Activated T-helper 2 cell treated with anti-CD3 and anti-CD28 coated beads, Interferon-gamma antibody, Interleukin-2, Interleukin-4, amounts not matched to agents 10 μg/mL and 5 μg/mL and 100 μg/mL, durations not matched to agents 14 hours and 24 hours and 36 hours (primary cell): ENCODE measurements at places on chromosomes 1 and 21.
A peak's percentile ranks its signal among the peaks of the same experiment; 100 is the strongest.

DNA sequence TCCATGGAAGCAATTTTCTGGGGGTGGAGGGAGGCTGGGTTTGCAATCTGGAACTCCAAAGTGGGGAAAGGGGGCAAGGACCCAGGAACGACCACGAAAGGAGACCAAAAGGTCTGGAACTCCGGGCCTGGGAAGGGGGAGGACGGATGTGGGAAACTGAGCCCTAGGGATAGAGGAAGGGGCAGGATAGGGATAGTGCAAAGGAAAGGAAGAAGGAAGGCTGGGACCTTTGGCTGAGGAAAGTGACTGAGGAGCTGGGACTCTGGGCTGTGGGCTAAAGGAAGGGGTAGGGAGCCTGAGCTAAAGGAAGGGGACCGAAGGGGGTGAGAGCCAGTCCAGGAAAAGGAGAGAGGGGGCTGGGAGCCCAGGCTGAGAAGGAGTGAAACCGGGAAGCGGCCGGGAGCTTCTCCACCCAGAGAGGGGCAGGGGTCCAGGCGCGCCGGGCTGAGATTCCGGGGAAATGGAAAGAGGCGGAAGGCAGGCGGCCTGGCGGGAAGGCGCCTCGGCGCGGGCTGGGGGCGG is 395 bp downstream of the SLC9A1 start:
- H3K4me1 ChIP-seq = peaks cover 45% of the 10 kb centered on the region
- H3K4me3 ChIP-seq = peak overlapping the region; percentile 95
- peaks cover 3% of the 10 kb centered on the region for H3K36me3 ChIP-seq
- H3K27me3 ChIP-seq = no peaks in the 10 kb centered on the region

GRCh38 chr21:27077501-27077900 is 110.6 kb upstream of the ADAMTS5 start:
- no peak for DNase-seq
- H3K27ac ChIP-seq = no peak overlapping the region
- no peaks in the 10 kb centered on the region for H3K4me1 ChIP-seq
- no peak overlapping the region for H3K4me3 ChIP-seq
- H3K27me3 ChIP-seq = no peaks in the 10 kb centered on the region

GRCh38 chr1:167229719-167230385 is 9.2 kb downstream of the POU2F1 start:
- H3K36me3 ChIP-seq = peaks cover 3% of the 10 kb centered on the region
- H3K27ac ChIP-seq = no peak overlapping the region
- H3K4me3 ChIP-seq = no peak overlapping the region
- no peak for DNase-seq
- H3K27me3 ChIP-seq = no peaks in the 10 kb centered on the region

DNA sequence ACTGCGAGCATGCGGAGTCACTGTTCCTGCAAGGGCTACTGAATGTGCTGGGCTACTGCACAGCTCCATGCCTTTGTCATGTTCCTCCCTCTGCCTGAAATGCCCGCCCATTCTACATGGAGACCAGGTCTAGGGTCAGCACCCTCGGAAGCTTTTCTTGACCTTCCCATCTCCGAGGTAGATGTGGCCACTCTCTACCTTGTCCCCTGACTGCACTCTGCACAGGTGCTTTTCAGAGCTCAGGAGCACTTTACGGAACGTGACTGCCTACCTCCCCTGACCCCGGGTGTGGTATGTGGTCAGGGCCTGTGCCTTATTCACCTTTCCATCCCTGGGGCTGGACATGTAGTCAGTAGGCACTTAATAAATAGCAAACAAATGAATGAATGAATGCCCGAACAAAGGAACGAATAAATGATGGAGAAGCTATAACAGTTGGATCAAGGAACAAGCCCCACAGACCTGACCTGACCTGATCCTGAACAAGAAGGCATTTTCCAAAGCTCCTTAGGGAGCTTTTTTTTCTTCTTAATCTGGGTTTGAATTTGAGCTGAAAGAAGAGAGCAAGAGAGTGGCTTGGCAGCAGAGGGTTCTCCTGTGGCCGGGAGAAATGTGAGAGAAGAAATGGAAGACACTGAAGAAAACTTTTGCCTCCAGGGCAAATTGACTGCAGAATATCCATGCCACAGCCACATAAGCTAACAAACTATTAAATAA is 7.9 kb downstream of the RD3 start:
- H3K27me3 ChIP-seq = peaks cover 24% of the 10 kb centered on the region
- H3K4me1 ChIP-seq = peaks cover 7% of the 10 kb centered on the region
- no peak for DNase-seq
- H3K4me3 ChIP-seq = no peak overlapping the region
- H3K27ac ChIP-seq = no peak overlapping the region

DNA sequence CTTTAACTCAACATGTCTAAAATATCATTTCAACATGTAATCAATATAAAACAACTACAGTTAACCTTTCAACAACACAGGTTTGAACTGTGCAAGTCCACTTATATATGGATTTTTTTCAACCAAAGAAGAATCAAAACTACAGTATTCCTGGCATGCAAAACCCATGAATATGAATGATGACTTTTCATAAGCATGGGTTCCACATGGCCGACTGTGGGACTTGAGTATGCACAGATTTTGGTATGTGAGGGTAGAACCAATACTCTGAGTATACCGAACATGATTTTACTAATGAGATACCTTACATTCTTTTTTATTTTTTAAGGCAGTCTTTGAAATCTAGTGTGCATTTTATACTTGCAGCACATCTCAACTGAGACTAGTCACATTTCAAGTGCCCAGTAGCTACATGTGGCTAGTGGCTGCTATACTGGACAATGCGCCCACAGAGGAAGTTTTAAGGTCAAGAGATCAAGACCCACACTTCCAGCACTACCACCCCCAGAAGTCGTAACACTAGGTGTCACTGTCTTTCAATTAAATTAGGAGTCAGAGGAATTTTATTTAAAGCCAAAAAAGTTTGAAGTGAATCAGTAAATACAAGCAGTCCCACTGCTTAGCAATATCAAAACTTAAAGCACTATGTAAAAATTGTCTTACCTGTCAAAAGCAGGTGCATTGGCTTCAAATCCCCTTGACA is 40.0 kb downstream of the SYNJ1 start:
- H3K4me3 ChIP-seq = no peak overlapping the region
- no peak overlapping the region for H3K27ac ChIP-seq
- DNase-seq = no peak
- peaks cover 14% of the 10 kb centered on the region for H3K36me3 ChIP-seq
- H3K27me3 ChIP-seq = no peaks in the 10 kb centered on the region

- peaks cover 3% of the 10 kb centered on the region for H3K27me3 ChIP-seq
- no peaks in the 10 kb centered on the region for H3K4me1 ChIP-seq
Observed at GRCh38 chr1:29514361-29515169, 278.2 kb downstream of the PTPRU start.

DNA sequence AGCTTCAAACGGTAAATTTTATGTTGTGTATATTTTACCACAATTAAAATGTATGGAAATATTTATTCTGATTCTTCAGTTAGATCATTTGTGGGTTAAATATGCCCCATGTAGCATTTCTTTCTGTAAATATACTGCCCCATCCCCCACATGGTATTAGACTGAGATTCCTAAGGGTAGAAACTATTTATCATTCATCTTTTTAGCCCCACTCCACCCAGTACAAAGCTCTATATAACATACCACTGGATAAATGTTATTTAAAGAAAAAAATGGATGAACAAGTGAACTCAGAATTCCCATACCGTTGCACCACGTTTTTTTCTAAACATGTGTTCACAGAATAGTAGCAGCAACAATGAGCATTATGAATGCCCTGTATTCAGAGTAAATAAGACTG is 234.0 kb upstream of the IRF2BP2 start:
- peaks cover 4% of the 10 kb centered on the region for H3K36me3 ChIP-seq
- H3K4me3 ChIP-seq = peak overlapping the region; percentile 58
- no peaks in the 10 kb centered on the region for H3K27me3 ChIP-seq
- H3K27ac ChIP-seq = peak overlapping the region; percentile 90
